ENCODE measurements at places on chromosomes 12 and 14.

GRCh38 chr12:100718187-100718586 lies 76.4 kb upstream of the ANO4 start:
- DNase-seq: no peak

- DNase-seq: no peak
Measured at GRCh38 chr12:109047081-109047805, 5.1 kb upstream of the USP30 start.

GRCh38 chr12:103547376-103547775 lies 39.7 kb upstream of the STAB2 start:
- no peak for DNase-seq

DNA sequence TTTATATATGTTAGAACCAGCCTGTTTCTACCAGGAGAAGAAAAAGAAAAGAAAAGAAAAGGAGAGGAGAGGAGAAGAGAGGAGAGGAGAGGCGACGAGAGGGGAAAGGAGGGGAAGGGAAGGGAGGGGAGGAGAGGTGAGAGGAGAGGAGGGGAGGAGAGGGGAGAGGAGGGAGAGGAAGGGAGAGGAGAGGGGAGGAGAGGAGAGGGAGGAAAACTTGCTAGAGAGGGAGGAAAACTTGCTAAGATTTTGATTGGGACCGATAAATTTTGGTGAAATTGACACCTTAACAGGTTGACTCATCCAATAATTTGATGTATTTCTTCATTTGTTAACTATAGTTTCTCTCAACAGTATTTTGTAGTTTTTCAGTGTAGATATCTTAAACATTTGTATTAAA lies 164.0 kb upstream of the SYT1 start:
- DNase-seq: no peak

GRCh38 chr12:39892146-39892545 lies 213.7 kb downstream of the SLC2A13 start:
- no peak for DNase-seq

- no peak for DNase-seq
Measured at GRCh38 chr12:110591451-110592051, 8.4 kb upstream of the PPTC7 start.

DNA sequence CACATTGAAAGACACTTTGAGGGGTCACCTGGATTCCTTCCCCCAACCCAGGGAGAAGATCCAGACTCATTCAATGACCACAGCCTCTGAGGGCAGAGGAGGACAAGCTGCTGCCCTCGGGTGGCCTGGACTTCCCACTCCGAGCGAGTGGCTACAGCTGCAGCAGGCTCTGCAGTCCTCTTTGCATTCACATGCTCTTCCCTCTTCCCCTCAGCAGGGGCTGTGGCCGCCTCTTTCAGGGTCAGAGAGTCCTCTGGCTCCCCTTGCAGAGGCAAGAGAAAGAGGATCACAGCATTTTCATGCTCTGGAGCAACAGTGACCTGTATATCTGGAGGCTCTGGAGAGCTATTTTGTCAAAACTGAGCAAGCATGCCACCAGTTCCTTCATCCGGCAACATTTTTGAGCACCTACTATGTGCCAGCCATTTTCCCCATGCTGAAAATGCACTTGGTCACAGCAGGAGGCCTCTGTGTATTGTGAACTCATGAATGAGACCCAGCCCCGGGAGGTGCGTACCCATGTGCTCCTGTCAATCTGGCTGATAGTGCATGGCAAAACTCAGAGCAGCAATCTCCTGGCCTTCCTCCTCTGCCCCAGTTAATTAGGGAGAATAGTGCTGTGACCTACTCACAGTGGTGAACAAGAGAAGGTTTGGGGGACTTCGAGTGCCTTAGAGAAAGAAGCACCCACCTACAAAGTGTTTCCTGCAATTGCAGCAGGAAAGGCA lies 42.9 kb upstream of the KCNA5 start:
- no peak for DNase-seq

DNA sequence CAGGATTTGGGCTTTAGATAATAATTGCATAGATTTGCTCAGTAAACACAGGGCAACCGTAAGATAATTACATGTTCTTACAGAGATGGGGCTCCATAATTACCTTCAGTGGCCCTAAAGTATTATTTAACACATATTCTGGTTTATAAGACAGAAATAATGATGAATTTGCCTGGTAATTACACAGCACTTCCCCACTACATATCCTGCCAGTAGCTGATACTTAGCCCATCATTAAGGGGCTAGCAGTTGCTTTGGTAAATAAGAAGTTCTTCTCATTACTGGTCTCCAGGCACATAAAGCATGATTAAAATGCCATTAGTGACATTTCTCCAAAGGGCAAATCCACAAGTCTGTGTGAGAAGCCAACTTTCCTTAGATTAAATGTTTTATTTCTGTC lies 158.7 kb downstream of the NUAK1 start:
- DNase-seq: no peak

GRCh38 chr14:60254176-60254575 lies 5.2 kb downstream of the PPM1A start:
- no peak for DNase-seq

- DNase-seq: no peak
Measured at GRCh38 chr12:53824001-53824712, 72.4 kb upstream of the CISTR start.

GRCh38 chr12:132142679-132143335 lies 1.3 kb downstream of the DDX51 start:
- DNase-seq: no peak

DNA sequence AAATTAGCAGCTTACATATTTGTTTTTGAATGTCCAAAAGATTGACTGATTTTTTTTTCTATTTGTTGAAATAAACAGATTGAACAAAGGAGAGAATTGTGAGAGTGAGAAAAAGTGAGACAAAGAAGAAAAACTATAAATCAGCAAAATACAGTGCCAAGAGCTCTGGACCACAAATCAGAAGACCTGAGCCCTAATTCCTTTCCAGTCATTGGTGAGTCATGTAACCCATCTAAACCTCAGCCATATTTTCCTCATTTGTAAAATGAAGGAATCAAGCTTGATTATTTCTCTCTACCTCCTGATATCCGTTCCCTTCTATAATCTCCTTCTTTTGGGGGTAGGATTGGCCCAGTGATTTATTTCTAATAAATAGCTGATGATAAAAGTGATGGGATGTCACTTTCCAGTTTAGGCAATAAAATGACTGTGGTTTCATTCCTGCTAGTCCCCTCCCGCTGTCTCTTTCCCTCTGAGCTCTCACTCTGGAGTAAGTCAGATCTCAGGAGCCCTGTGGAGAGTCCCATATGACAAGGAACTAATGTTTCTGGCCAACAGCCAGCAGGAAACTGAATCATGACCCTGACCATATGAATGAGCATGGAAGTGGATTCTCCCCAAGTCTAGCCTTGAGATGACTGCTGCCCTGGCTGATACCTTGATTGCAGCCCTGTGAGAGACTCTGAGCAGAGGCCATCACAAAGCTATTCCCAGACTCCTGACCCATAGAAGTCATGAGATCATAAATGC lies 218.9 kb downstream of the ACSS3 start:
- DNase-seq: no peak

- DNase-seq: no peak
Measured at GRCh38 chr12:91222746-91223145, 40.1 kb upstream of the DCN start.

GRCh38 chr12:47314996-47315395 lies 235.2 kb upstream of the AMIGO2 start:
- no peak for DNase-seq

- no peak for DNase-seq
Measured at GRCh38 chr14:104319491-104320241, 181.3 kb downstream of the KIF26A start.

GRCh38 chr14:105519946-105520698 lies 6.3 kb upstream of the TMEM121 start:
- no peak for DNase-seq

GRCh38 chr12:9745199-9745598 lies 12.3 kb upstream of the CLECL1 start:
- DNase-seq: no peak

DNA sequence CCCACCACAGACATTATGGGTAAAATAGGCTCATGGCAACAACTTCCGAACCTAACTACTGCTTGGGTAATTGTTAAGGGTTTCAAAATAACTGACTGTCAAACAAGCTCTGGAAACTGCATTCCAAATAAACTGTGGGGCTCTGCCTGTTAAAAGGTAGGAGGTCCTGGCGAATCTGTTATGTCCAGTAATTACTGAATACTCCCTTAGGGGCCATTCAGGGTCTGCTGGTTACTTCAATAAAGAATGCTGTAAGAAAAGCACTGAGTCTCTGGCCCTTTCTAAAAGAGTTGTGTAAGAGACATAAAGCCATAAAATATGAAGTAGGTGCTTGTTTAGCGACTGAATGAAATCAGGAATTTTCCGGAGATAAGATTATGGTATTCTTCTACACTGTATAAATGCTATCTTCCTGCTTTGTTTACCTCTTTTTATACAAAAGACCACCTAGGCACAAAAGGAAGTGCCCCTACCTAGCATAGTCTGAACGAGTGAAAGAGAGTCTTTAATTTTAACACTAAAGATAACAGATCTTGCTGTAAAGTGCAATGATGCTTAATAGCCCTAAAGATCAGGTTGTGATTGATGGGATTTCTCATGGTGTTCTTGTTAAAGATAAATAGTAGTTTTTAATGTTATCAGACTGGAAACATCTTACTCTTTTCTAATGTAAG lies 127.8 kb downstream of the FBXL14 start:
- no peak for DNase-seq

GRCh38 chr14:90578283-90578985 lies 181.6 kb downstream of the CALM1 start:
- no peak for DNase-seq

DNA sequence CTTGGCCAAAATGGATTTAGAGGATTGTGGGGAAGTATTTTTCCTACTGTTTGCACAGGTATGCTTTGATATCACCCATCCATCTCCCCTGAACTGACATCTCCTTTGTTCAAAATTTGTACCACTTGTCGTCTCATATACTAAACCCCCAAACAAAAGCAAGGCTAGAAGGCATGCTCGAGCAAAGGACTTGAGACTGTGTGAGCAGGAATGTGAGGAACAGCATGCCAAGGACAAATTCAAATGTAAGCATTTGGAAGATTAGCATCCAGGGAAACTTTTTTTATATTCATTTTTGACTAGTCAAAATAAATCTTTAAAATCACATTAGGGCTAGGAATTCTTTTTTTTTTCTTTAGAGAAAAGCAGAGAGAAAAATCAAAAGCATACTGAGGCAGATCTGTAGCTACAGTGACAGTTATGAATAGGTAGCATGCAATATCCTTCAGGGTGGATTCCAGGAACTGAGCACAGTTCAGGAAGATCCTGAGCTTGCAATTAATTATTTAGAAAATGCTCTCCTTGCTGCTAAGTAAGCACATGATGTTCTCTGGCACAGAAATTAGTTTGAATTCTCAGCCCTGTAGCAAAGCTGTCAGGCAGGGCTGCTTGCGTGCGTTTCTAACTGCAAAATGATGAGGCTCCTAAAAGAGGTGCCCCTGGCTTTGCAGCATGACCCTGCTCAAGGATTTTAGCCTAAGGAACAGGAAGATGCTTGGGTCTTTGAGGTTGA lies 327.7 kb downstream of the LRIG3 start:
- DNase-seq: no peak

DNA sequence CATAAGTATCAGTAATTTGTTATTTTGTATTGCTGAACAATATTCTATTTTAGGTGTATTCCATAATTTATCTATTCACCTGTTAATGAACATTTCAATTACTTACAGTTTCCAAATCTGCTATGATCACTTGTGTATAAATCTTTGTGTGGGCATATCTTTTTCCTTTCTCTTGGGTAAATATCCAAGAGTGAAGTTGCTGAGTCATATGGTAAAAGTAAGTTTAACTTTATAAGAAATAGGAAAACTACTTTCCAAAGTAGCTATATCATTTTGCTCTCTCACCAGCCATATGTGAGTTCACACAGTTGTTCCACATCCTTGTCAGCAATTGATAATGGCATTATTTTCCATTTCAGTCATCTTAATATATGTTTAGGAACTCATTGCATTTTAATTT lies 66.6 kb upstream of the KITLG start:
- DNase-seq: no peak

DNA sequence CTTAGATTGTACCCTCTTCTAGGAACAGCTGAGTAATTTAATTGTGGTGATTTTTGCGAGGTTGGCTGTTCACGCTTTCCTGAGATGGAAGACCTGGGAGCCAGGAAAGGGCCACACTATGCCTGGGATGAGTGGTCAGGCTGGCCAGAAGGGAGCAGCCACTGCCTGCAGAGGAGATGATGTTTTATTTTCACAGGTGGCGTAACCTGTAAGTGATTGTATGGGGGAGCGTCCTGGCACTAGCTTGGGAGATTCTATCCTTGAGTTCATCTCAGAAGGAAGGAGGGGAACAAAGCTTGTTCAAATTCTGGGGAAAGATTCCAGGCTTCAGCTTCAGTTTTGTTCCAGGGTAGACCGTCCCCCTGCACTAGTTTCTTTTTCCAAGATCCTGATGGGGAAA lies 1.2 kb downstream of the RPH3A start:
- DNase-seq: no peak

GRCh38 chr14:38874721-38875120 lies 228.3 kb downstream of the SEC23A start:
- DNase-seq: no peak

GRCh38 chr12:104514092-104514810 lies 57.5 kb downstream of the CHST11 start:
- no peak for DNase-seq

DNA sequence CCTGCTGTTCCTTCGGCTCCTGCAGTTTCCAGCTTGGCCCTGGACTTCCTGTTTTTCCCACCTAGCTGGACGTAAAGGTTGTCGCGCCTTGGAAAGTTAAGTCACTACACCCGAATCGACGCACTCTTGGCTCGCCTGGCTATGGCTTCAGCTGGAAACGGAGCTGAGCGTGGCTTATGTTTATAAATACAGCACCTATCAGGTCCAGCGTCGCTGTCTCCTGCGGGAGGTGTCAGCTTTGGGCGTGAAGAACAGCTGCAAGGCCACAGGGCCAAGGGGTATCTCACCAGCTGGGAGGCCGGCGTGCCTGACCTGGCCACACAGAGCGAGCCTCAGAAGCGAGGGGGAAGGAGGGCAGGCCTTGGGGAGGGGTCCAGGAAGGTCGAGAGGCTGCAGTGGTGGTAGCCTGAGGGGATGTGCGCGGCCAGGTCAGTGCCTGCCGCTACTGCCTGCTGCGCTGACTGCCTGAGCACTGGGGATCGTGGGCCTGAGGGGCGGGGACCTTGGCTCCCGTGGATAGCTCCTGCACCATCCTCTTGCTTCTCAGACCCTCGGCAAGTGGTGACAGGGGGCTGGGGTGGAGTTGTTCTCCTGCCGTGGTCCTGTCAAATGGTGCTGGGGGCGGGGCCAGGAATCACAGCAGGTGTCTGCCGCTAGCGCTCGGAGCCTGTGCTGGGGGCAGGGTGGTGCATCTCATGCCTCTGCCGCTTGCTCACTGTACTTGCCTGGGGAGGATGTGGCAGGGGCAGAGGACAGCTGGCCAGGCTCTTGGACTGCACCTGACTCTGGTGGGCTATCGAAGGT lies 12.5 kb downstream of the PACS2 start:
- no peak for DNase-seq

All from stimulated activated CD8-positive, alpha-beta memory T cell treated with anti-CD3 and anti-CD28 coated beads, Interleukin-4, amount 100 ng/mL, for 1 hour (primary cell).